GM03348 (cell line): ENCODE measurements at places on chromosomes 16 and 17.

DNA sequence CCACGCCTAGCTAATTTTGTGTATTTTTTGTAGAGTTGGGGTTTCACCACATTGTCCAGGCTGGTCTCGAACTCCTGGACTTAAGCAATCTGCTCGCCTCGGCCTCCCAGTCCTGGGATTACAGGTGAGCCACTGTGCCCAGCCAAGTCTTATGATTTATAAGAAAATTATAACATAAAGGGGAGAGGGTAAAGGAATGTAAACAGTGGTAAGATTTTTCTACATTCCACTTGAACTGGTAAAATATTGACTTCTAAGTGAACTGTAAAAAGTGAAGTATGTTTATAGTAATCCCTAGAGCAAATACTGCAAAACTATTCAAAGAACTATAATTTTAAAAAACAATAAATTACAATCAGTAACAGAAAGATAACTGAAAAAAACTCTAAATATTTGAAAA lies 33.5 kb downstream of the C16orf87 start:
- DNase-seq = no peak

GRCh38 chr17:50468304-50469207 lies at the start of gene CHAD:
Gene CHAD (minus strand): TSS chr17:50468880. CDS start chr17:50468813, 67 bp downstream.
- DNase-seq = peak; percentile 70

- DNase-seq = no peak
These were observed 1.3 kb downstream of the PFN1 start for GRCh38 chr17:4947010-4947410.

DNA sequence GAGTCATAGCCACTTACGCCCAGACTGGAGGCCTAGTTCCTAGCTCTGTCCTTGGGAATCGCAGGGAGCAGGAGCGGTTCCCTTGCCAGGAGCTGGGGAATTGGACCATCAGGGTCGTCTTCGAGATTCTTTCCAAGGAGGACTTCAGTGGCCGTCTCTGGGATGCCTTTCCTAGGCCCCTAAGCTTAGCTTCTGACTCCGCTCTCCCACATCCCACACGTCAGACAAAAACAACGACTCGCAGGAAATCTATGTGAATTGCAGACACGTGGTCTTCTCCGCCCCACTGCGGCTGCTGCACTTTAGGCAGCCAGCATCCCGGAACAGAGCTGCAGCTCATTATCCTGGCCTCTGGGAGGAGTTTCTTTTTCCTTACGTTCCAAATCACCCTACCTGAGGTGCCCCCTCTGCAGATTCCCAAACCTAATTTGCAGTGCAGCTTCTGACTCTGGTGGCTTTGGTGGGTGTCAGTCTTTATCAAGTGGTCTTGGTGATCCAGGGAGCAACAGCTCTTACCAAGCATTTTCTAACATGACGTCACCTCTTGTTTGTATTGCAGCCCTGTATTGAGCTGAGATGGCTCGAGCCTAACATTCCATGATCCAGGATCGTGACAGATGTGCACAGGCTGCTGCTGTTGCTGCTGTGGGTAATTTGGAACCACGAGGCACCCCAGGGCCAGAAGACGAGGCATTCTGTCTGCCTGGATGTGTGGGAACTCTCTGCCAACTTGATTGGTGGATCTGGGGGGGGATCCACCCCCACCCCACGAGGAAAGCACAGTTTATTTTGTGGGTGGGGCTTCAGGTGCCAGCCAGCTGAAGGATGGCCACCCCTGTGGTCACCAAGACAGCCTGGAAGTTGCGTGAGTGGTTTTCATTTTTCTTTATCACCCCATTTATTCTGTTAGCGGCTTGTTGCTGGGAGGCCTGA lies 1.1 kb downstream of the KATNB1 start:
- DNase-seq = peak; percentile 82

DNA sequence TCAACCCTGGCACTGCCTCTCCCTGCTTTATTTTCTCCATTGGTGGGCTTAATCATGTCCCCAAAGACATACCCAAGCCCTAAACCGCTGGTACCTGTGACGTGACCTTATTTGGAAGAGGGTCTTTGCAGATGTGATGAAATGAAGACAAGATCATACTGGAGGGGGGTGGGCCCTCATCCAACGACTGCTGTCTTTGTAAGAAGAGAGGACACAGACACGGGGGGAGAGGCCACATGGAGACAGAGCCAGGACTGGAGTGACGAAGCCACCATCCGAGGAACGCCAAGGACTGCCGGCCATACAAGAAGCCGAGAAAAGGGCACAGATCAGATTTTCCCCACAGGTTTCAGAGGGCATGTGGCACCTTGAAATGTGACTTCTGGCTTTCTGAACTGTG lies 62.5 kb downstream of the C16orf95 start:
- DNase-seq = no peak

- DNase-seq = no peak
These were observed 268.8 kb upstream of the RPL38 start for GRCh38 chr17:73934696-73935095.
